DMS53 (cell line): ENCODE measurements at places on chromosomes 16 and 17.
A peak's percentile ranks its signal among the peaks of the same experiment; 100 is the strongest.

DNA sequence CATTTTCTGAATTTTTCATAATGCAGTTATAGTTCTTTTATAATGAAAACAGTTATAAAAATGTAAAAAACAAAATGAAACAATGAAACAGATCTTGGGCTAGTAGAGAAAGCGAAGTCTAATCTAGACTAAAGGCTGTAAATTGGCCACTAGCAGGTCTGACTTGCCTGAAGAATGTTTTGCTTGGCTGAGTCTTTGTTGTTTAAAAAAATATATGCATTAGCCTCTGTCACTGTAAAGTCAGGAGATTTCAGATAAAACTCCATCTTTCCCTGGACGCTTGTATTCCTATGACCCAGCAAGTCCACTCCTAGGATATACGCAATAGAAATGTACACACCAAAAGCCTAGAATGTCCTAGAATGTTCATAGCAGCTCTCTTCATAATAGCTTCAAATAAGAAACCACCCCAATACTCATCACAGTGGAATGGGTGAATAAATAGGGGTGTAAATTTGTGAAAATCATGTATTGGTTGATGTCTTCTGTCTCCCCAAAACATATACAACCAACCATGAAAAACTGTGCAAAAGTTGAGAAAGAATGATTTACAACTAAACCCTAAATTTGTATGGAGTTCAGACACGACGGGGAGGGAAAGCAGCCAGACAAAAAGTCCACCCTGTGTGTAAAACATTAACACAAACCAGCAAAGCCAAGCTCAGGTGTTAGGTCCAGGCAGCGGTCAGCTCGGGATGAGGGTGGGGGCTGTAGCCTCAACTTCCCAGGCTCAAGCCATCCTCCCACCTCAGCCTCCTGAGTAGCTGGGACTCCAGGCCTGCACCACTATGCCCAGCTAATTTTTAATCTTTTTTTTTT lies 37.7 kb upstream of the MEAK7 start:
- no peak for DNase-seq

- DNase-seq: peak; percentile 88
Observed at GRCh38 chr17:78883533-78884131, 19.4 kb downstream of the CEP295NL start.

- no peak for DNase-seq
Observed at GRCh38 chr17:74267987-74268499, 6.0 kb upstream of the DNAI2 start.

DNA sequence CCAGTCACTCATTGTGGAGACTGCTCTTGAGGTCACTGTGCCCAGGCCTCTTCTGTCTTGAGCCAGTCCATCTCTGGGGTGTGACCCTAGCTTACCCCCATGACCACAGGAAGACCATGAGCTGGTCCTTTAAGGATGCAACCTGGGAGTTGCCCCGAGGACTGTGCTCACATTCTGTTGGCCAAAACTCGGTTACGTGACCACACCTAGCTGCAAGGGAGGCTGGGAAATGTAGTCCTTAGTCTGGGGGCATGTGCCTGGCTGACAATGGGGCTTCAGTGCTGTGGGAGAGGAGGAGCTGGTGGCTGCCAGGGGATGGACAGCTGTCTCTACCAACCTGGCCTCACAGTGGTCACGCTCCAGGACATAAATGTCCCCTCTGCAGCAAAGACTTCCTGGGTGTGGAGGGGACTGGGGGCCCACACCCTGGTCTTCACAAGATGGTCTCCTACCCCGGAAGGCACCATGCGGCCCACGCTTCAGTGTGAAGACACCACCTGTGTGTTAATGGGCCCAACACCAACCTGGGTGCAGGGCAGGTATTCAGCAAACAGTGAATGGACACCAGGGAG lies 55.4 kb downstream of the JPH3 start:
- no peak for DNase-seq

DNA sequence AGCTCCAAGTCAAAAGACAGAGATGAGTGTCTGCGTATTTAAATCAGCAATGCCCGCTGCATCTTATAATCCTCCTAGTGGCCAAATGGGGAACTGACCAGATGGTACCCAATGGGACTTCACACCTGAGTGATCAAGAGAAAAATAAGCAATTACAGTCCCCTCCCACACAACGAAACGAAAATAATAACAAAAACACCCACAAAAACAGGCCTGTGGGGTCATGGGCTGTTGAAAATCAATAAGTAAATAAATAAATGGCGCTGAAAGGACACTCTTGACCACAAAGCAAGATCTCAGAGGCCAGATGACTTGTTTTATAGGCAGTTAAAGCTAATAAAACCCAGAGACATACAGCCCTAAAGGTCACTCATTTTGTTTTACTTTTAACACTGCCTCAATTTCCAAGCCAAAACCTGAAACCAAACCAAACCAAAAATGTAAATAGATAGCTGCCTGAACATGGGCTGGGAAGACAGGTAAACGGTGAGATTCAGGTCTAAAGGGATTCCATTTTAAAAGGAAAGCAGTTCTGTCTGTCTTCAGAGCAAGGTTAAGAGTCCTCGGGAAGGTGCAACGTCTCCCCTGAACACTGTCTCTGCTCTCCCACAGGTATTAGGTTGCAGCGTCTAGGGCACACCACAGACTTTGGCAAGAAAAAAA lies 1.3 kb downstream of the ZNF821 start:
- DNase-seq: peak; percentile 83

- no peak for DNase-seq
Observed at GRCh38 chr17:46028374-46028773, 29.3 kb downstream of the STH start.

DNA sequence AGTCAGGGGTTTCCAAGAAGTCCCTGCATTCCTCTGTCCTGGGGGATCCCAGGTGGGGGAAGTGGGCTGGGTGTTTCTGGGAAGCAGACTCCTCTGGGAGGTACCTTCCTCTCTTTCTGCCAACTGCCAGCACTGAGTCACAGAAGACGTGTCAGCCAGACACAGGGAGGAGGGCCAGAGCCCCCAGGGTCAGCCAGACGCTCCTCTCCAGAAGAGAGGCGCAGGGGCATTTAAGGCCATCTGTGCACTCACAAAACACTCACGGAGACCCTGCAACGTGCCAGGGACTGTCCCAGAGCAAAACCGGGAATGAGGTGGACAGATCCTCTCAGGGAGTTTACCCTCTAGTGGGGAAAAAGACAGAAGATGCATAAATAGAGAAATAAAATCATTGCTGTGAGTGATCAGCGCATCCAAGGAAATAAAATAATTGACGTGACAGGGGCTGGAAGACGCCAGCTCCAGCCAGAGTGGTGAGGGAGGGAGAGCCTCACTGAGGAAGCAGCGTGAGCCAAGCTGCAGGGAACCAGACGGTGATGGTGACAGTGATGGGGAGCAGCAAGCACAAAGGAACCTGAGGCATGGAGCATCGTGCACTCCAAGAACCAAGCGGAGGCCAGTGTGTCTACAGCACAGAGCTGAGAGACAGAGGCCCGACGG lies 105.4 kb downstream of the ZNF423 start:
- DNase-seq: no peak

- no peak for DNase-seq
Observed at GRCh38 chr16:50320310-50320709, 48.5 kb downstream of the BRD7 start.

DNA sequence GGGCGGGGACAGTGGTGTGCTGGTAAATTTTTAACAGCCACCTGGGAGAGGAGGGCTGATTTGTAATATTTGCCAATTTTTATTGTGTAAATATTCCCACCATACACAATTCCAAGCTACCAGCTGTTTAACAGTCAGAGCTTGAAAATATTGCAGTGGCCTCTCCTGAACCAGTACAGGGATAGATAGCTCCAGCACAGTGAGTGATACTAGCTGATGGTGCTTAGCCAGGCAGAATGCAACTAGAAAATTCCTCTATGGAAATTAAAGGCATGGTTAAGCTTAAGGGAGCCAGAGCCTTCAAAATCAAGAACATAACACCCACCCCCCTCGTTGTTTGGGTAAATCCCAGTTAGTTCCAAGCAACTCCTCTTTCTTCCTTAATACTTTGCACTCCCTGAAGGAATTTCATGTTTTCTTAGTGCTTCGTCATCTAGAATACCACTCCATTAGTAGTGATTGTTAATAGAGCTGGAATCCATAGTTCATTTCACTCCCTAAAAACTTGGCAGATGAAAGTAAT lies 96.6 kb downstream of the CYB561 start:
- DNase-seq: no peak

GRCh38 chr17:77444984-77445759 lies 304.4 kb downstream of the SEC14L1 start:
- no peak for DNase-seq

GRCh38 chr16:4612977-4613635 lies 1.6 kb downstream of the UBALD1 start:
- peak; percentile 21 for DNase-seq

GRCh38 chr16:19502395-19503131 lies 19.3 kb downstream of the GDE1 start:
- peak; percentile 86 for DNase-seq

GRCh38 chr16:87806641-87807546 lies 41.1 kb upstream of the KLHDC4 start:
- peak; percentile 86 for DNase-seq

- peak; percentile 89 for DNase-seq
Observed at GRCh38 chr17:9389111-9389527, 186.5 kb downstream of the STX8 start.

DNA sequence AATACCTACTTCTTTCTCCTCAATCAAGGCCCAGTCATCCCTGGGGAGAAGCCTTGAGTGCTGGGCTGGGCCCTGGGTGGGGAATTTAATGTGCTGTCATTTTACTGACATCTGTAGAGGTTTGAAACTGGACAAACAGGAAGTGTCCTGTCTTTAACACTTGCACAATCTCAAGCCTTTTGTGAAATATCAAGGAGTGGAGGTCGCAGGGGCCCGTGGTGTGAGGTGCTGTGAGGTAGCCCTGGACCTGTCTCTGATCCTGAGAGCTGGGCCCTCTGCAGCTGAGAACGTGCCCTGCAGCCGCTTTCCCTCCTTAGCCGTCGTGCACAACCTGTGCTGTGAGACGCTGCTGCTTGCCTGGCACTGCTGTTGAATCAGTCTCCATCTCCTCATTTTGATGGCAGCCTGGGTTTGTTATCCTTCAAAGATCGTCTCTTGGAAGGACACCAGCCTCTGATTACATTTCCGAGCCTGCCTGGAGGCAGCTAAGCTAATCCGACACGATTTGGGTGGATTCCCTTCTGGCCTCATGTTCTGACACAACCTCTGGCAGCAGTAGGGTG lies 29.9 kb downstream of the SMARCE1 start:
- DNase-seq: peak; percentile 9

GRCh38 chr17:33113991-33114370 lies 122.3 kb downstream of the SPACA3 start:
- no peak for DNase-seq

DNA sequence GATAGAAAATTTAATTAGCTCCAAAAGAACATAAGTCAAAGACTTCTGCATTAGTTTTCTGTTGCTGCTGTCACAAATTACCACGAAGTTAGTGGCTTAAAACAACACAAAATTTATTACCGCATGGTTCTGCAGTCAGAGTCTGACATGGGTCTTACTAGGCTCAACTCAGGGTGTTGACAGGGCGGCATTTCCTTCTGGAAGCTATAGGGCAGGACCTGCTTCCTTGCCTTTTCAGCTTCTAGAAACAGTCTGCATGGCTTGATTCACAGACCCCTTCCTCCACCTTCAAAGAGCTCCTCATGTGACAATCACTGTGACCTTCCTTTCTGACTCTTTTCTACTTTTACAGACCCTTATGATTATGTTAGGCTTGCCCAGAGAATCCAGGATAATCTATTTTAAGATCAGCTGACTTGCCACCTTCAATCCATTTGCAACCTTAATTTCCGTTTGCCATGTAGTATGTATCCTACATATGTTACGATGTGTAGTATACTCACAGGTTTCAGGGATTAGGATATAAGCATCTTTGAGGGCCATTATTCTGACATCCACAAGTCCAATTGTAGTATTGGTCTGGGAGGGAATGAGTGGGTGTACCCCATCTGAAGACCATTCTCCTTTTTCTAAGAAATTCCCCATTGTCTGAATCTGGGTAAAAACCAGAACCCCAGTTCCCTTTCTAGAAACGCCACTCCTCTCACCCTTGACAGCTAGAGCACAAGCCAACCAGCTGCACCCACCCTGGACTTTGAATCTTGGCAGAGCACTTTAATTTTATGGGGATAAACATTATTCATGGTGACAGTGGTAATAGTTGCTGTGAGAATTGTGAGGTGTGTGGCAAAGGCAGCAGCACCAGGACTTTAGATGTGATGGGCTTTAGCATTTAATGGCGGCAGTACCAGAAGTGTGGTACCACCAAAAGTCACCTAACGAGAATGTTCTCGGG lies 265.5 kb downstream of the KCNJ2 start:
- DNase-seq: no peak

DNA sequence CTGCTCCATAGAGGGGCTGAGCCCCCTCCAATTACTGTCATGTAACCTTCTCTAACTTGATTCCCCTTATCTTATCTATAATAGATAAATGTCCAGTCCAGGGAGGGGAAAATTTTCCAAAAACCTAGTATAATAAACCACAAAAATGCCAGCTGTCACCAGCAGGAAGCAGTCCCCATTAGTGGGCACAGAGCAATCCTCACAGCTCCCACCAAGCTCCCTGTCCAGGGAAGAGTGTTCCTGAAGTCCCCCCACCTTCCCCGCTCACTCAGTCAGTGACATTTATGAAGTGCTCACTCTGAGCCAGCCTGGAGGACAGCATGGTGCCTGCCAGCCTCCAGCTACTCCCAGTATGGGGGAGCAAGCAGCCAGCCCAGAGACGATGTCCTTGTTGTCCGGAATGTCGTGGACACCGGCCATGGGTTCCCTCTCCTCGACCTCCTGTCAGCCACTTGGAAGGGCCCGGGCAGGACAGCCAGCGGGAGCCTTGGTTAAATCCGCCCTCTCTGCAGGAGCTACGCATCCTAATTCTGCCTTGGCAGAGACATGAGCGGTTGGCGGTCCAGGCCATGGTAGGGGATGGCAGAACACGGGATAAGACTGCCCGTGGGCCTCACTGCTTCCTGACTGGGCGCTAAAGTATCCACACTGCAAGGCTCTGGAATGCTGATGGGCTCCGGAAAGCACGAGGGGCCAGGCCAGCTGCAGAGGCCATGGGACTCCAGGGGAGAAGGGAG lies 102.0 kb upstream of the CDH5 start:
- DNase-seq: no peak
